GM12892 (cell line): ENCODE measurements at places on chromosomes 5 and 9.

DNA sequence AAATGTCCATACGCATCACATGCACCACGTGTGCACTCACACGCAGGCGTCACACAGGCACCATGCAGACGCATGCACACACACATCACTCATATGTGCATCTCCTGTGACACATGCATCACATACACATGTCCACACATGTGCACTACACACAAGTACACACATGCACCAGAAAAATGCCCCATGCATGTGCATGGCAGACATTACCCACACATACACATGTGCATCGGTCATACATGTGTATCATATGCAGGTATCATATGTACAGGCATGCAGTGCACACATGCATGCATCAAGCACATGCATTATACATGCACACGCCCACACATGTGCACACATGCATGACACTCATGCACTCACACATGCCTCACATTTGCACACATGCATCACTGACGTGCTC, 26.1 kb downstream of the ADAMTS2 start:
- DNase-seq, result no peak

GRCh38 chr9:107016383-107016782, 153.4 kb downstream of the ZNF462 start:
- no peak for DNase-seq

GRCh38 chr5:157540707-157541446, 34.7 kb downstream of the ADAM19 start:
- DNase-seq, result peak; percentile 50

DNA sequence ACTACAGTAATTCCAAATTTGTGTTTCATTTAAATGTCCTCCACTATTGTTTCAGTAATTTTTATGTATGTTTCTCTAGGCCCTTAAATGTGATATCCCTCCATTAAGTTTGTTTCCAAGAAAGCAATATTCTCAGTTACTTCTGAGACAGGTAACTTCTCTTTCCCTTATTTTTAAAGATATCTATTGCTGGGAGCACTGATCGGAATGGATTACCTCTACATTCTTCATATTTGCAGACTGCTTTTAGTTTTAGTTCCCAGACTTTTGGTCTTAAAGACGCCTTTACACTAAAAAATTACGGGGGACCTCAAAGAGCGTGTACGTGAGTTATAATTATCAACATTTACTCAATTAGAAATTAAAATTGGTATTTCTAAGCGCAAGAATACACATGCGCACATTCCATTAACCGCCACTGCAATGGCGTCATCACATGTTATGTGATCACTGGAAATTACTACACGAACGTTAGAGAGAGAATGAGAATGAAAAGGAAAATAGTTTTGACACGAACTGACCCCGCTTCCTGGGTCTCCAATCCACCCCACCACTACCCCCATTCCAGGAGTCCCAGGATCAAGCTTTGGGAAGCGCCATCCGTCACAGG, 519 bp upstream of the RAD50 start:
- no peak for DNase-seq

- DNase-seq, result no peak
Observed at GRCh38 chr9:137836151-137836830, 41.3 kb upstream of the CACNA1B start.

- no peak for DNase-seq
Observed at GRCh38 chr5:176775409-176775808, 35.0 kb upstream of the UNC5A start.

DNA sequence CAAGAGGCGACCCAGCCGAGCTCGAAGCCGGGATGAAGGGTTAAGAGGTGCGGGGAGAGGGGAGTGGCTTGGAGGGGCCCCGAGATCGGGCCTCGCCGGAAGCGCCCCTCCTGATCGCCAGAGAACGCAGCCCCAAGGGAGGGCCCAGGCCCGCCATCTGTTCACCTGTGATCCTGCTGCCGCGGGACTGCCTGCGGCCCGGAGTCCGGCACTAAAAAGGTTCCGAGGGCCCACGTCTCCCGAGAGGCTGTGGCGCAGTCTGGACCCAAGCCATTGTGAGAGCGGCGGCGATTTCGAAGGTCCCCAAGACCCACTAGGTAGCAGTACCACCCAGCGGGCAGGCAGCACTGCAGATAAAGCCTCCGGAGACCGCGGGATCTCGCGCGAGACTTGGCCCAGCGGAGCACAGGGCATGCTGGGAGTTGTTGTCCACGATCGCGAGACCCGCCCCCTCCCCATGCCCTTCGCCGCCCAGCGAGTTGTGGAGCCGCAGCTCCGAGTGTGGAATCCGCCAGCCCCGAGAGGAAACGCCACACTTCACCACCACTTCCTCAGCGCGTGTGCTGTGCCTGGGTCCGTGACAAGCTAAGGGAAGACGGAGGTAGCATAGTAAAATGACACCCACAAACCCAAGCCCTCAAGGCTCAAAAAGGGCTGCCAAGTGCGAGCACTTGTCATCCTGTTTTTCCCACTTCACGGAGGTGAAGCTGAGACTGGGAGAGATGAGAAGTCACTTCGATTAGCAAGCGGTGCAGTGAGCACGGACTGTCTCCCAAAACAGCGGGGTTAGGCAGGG, at the start of gene KIAA1191:
TSS of gene KIAA1191 (minus strand) at position 328 of the 796 bp plus-strand sequence. CDS start 2,256 bp downstream, outside the sequence.
- DNase-seq, result peak; percentile 82
